Activated CD4-positive, alpha-beta T cell treated with anti-CD3 and anti-CD28 coated beads for 4 hours (primary cell): ENCODE measurements at places on chromosomes 7 and 10.

DNA sequence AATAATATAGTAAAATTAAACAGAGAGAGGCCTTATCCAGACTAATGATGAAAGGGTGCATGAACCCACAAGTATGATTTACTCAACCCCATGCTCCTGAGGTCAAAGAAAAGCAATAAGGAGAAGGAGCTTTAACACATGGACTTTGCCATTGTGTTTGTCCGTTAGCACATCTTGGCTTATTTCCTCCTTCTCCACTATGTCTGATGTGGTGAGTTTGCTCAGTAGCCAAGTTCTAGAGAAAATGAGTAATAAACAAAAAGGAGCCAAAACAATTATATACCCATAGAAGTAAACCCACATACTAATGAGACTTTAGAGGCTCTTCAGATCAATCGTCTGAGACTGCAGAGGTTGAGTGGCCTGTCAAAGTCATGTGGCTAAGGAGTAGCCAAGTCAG lies 26.1 kb upstream of the ADD3 start:
- DNase-seq, result no peak

- no peak for DNase-seq
These were observed 23.4 kb upstream of the LIPA start for GRCh38 chr10:89274928-89275327.

DNA sequence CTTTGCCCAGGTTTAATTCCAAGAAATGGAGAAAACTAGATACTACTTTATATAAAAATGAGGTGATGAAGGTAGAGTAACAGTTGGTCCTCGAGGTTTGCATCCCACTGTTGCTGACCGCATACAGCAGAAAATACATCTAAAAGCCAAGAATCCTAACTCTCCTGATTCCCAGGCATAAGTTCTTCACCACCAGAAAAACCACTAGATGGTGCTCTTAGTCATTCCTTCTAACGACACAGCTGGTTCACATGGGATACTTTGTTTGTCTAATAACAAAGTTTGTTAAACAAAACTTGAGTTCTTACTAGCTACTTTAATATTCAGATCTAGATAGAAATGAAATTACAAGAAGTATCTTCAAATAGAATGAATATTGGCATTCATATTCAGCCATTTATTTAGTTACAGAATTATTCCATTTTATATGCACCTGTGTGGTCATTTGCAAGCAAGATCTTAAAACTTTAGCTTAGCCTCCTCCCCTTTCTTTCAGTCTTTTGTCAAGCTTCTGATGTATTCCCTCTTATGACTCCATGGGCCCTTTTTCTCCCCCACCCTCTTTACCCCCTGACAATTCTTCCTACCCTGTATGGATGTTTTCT lies 54.1 kb upstream of the CYP26C1 start:
- DNase-seq, result no peak

GRCh38 chr10:15742836-15743235 lies 23.1 kb upstream of the ITGA8 start:
- DNase-seq, result no peak

GRCh38 chr7:25844102-25844870 lies 307.7 kb upstream of the NFE2L3 start:
- no peak for DNase-seq

DNA sequence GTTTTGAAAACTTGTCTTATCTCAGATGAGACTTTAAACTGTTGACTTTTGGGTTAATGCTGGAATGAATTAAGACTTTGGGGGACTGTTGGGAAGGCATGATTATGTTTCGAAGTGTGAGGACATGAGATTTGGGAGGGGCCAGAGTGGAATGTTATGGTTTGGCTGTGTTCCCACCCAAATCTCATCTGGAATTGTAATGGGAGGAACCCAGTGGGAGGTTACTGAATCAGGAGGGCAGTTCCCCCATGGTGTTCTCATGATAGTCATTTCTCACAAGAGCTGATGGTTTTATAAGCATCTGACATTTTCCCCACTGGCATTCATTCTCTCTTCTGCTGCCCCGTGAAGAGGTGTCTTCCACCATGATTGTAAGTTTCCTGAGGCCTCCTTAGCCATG lies 13.8 kb upstream of the POT1 start:
- DNase-seq, result no peak

DNA sequence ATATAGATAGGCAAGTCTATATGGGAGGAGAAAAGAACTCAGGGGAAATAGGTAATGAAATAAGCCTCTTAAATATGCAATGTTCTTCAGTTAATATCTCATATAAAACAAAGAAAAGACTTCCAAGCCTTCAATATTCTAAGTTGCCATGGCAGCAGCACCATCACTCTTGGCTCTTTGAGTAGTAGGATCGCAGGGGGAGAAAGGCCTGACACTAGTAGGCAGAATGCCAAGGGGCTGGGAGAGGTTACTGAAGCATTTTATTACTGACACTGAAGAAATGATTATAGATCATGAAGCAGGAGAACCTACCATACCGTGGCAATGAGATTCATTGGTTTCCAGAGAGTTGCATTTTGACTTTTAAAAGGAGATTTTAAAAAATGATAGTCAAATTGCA lies 193.9 kb downstream of the NXPH1 start:
- DNase-seq, result no peak

DNA sequence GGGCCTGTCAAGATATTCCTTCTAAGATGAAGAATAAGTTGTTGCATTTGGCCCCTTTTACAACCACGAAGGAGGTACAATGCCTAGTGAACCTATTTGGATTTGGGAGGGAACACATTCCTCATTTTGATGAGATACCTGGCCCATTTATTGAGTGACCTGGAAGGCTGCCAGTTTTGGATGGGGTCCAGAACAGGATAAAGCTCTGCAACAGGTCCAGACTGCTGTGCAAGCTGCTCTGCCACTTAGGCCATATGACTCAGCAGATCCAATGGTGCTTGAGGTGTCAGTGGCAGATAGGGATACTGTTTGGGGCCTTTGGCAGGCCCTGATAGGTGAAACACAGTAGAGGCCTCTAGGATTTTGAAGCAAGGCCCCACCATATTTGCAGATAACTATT lies 704.6 kb downstream of the CCSER2 start:
- DNase-seq, result no peak

- DNase-seq, result no peak
These were observed 31.0 kb downstream of the CDCA7L start for GRCh38 chr7:21914671-21915070.

DNA sequence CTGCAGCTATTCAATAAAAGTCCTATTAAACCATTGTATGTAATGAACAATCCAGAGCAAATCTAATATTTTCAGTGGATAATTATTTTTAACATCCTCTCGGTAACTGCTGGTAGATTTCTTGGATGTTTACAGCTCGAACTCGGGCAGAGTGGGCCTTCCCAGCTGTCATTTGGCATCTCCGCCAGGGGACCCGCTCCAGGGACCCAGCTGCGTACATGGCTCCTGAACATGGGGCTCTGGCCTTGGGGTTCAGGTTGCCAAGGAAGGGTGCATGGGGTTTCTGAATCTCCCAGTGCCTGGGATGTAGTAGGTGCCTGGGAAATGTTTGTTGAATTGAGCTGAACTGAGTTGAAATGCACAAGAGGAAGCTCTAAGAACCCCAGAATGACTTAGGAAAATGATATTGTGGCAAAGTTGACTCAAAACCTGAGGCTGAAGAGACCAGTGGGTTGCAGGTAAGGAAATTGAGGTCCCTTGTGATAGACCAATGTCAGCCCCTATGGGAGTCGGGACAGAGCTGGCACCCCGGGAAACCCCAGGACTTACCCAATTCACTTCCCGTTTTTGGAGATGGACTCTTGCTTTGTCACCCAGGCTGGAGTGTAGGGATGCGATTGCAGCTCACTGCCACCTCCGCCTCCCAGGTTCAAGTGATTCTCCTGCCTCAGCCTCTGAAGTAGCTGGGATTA lies 228.4 kb downstream of the CUX1 start:
- no peak for DNase-seq

GRCh38 chr7:22872096-22872807 lies 49.6 kb upstream of the TOMM7 start:
- no peak for DNase-seq

DNA sequence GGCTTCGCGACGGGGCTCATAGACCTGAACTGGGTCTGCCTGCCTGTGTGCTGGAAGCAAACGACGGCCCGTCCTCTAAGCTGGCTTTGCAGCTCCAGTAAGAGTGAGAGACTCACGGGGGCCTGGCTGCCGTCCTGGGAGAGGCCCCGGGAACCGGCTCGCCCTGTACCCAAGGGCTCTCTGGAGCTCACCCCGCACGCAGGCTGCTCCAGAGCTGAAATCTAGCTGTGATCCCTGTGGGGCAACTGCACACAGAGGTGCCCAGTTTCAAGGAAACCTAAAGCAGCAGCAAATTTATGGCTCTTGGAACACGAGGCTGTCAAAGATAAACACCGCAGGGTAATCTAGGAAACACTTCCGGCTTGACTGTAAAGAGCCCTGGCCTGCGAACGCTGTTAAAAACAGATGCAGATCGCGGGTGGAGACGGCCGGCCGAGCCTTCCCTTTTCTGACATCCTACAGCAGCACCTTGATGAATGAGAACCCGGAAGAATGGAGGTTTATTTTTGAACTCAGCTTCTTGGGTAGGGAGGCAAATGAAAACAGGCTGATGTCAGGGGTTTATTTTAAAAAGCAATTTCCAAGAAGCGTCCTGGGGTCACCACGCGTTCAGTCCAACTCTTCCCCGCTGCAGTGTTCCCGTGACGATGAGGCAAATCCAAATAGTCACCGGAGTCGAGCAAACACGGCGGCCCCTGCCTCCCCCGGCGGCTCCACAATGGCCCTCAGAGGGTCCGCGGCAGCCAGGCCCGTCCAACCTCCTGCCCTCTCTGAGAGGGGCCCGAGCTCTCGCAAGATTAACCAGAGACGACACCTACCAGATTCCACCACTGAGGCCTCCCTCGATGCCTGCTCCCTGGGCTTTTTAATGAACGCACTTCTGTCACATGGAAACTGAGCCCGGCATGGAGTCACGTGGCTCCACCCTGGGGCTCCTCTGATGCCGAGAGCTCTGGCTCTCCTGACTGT lies 29.6 kb downstream of the AMZ1 start:
- no peak for DNase-seq

GRCh38 chr10:31319602-31320549 lies 860 bp downstream of the ZEB1 start:
- DNase-seq, result peak; percentile 42

DNA sequence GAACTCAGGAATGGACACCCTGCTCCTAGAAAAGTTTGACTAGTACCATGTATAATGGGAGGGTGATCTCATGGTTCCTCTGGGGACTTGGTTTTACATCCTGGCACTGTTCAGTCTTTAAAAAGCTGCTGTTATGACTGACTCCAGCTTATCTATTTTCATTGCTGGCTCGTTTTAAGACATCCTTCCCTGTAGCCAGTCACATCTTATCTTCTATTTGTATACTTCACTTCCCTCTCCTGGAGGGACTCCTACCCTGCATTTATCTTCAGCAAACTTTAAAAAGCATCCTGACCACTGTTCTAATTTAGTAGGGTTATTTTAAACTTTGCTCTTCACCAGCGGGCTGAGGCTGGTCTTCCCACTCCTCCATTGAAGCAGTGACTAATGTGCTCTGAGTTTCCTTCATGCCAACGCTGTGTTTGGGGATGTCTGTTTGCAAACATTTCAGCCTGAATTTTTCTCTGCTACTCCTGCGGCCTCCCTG lies 72.9 kb upstream of the ARMC3 start:
- DNase-seq, result no peak

DNA sequence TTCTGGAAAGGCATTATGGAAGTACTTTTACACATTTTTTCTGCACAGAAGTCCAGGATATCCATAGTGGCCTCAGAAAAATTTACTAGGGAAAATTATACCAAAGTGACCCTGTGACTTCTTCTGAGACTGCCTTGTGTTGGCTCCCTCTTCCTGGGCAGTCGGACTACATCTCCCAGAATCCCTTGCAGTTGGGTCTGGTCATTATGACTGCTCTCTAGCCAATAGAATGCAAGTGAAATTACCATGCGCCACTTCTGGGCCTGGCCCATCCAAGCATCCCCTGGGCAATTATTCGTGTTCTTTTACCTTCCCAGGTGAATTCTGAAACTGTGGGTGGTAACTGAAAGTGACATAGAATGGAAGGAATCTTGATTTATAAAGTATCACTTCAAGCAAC lies 430.9 kb downstream of the ACTR3B start:
- no peak for DNase-seq

DNA sequence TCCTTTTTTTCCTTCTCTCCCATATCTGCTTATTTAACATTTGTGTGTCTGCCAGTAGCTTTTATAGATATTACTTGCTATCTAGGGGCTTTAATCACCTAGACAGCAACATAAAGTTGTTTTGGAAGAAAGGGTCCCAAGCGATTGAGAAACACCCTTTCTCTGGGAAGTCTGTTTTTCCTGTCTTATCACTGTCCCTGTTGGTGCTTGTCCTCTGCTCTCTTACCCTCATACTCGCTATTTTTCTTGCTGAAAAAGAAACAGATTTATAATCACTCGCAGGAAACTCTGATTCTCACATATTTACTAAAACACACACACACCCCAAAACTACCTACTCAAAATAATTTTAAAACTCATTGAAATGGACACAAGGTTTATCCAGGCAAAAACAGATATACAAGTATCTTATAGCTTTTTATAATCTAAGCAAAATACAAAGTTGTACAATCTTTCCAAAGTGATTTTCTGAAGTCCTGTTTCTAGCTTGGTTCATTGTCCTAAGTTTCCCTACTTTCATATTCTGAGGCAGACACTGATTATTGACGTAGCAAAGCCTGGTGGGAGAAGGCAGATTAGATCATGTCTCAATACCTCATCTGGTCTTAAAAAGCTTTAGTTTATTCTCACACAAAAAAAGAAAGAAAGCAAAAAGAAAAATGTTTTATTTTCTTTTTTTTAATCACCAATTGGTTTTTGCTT lies 157.3 kb downstream of the CACNA2D1 start:
- no peak for DNase-seq

DNA sequence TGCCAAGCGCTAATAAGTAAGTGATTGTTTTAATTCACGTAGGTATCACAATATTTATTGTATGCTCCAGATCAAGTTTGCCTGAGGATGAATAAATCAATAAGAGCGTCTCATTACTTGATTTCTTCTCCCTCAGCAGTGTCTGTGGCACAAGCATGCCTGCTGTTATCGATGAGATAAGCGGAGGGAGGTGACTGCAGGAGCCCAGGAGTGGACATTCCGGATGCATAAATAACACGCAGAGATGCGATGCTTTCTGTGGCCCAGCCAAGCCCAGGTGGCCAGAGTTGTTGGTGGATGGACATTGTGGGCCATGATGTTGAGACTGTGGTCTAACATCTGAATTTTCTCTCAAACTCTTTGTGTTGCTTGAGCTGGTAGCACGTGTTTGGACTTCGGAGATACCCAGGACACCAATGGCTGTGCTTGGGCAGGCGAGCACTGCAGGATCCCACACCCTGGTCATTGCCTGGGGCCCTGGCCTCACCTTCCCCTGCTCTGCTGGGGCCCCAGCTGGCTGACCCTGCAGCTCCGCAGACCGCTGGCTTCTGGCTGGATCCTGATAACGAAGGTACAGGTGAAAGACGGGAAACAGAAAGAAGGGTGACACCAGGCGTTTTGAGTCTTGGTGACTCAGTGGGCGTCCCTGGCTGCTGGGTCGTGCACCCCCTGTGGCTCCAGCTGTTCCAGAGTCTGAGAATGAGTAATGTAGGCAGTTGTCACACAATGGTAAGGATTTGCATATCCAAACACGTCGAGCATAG lies 31.2 kb upstream of the MNX1 start:
- no peak for DNase-seq
